Activated CD4-positive, alpha-beta T cell treated with anti-CD3 and anti-CD28 coated beads, Interleukin-10, Interleukin-2, amounts not matched to agents 100 ng/mL and 50 ng/mL, durations not matched to agents 16 hours and 8 hours (primary cell): ENCODE measurements at places on chromosomes 11 and 22.

DNA sequence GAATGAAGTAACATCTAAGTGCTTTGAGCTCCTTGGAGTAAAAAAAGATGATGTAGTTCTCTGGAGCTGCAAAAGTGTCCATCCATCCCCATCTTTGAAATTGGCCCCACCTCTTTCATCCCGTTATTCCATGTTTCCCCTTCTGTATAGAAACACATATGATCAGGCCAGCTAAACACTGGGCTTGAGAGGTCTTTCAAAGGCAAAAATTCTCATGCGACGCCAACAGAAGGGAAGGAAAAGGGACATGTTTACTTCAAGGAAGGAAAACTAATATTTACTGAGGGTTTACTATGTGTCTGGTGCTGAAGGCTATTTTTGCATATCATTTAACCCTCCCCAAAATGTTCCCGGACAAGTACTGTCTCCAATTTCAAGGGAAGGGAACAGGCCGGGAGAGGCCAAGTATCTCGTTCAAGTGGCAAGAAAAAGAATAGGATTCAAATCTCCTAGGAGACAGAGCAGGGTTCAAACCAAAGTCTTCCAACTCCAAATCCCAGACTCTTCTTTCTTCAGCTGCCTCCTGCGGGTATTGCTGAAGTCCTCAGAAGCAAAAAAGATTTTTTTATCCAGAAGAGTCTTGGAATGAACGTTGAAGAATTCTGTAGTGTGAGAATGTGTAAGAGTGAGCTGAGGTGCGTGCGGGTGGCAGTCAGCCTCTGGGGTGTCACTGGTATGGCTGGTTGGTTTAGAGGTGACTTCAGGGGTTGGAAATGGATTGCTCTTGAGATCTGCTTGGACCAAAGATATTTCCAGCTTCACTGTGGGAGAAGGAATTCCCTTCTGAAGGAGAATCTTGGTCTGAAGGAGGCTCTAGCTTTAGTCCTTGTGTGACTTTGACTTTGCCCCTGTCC, 10.1 kb downstream of the TECTA start:
- DNase-seq, result no peak

DNA sequence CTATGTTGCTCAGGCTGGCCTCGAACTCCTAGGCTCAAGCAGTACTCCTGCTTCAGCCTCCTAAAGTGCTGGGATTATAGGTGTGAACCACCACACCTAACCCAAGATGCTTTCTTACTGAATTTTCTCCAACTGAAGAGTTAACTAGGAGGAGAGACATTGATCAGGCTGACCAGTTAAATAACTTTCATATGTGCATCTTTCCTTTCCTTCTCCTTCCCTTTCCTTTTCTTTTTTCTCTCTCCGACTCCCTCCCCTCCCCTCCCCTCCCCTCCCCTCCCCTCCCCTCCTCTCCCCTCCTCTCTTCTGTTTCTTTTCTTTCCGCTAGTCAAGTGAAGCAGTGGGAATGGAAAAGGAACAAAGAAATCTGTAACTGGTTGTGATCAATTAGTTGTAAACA, 26.7 kb downstream of the XRCC6 start:
- no peak for DNase-seq

GRCh38 chr22:42258126-42258525, 12.3 kb downstream of the TCF20 start:
- DNase-seq, result no peak

GRCh38 chr11:60763692-60764369, 7.2 kb downstream of the MS4A15 start:
- no peak for DNase-seq

DNA sequence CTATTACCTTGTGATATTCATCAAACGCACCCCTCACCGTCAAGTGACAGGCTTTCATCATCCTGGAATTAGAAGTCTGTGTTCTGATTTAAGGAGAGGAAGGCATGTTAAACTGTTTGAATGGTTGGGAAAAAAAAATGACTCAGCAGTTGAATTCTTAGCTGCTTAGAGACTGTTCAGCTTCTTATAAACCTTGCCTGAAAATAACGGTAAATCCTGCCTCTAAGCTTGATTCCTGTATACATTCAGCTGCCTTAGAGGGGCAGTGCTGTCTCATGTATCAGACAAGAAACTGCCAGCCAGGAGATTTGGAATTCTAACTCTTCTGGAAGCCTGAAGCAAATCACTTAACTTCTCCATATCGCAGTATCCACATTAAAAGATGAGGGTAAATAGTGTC, 437.4 kb downstream of the JRKL start:
- DNase-seq, result no peak

GRCh38 chr11:74696939-74697675, 34.1 kb downstream of the CHRDL2 start:
- no peak for DNase-seq

GRCh38 chr11:44983786-44984185, 33.1 kb upstream of the TP53I11 start:
- peak; percentile 23 for DNase-seq

DNA sequence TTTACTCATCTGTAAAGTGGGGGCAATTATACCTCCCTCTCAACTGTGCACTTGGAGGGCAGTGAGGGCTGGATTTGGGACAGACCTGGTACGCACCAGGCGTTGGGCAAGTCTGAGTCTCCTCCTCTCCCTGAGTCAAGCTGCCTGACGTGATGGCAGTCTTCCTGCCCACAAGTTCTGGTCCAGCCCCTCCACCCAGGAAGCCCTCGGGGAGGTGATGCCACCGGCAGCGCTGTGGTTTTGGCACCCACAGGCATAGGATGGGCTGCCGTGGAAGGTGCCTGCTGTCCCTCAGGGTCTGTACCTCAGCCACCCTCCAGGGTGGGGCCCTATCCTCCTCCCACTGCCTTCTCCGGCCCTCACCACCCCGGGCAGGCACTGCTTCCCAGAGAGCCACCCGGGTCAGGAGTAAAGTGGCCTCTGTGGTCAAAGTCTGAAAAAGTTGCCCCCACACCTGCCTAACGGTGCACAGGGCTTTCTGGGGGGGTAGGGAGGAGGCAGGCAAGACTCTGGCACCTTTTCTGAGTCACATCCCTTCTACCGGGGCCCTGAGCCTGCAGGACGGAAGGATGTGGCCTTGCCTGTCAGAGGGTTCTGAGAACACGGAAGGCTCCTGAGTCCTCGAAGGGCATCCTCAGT, 6.5 kb upstream of the APOBEC3H start:
- peak; percentile 98 for DNase-seq
